ENCODE measurements at places on chromosomes 16 and 17. TPM values are rescaled to one million over a fixed set of nuclear protein-coding genes. Genes with fewer than 3 reads are reported as not detected.

The ITGB4 gene
- total RNA-seq, result under 0.01 TPM

The CBX1 gene
- total RNA-seq, result 92.6 TPM

The CCDC200 gene
- not detected for total RNA-seq

The SYNGR3 gene
- 6.1 TPM for total RNA-seq

The DOC2B gene
- not detected for total RNA-seq

The CCL4 gene
- not detected for total RNA-seq

The HCRT gene
- total RNA-seq, result not detected

The ST6GALNAC1 gene
- not detected for total RNA-seq

The UBALD2 gene
- 4.6 TPM for total RNA-seq

The C16orf87 gene
- 8.5 TPM for total RNA-seq

The MPHOSPH6 gene
- total RNA-seq, result 33.7 TPM

The EVI2B gene
- total RNA-seq, result not detected

The ADCY9 gene
- total RNA-seq, result 22.2 TPM

The TBC1D3G gene
- total RNA-seq, result not detected

The TP53TG3 gene
- not detected for total RNA-seq

The TEX19 gene
- total RNA-seq, result 0.12 TPM

The HLF gene
- 0.33 TPM for total RNA-seq

The C17orf113 gene
- total RNA-seq, result 0.22 TPM

The TAT gene
- total RNA-seq, result not detected

The HES7 gene
- not detected for total RNA-seq

The CCL16 gene
- not detected for total RNA-seq

The SLC2A4 gene
- under 0.01 TPM for total RNA-seq

The GAST gene
- total RNA-seq, result not detected

The EDC4 gene
- 46.4 TPM for total RNA-seq

The PEX12 gene
- 3.7 TPM for total RNA-seq

The FNDC8 gene
- not detected for total RNA-seq

The EPOP gene
- 0.55 TPM for total RNA-seq

The HOXB13 gene
- total RNA-seq, result not detected

The TRAPPC2L gene
- total RNA-seq, result 59.4 TPM

The CDT1 gene
- 6.1 TPM for total RNA-seq

The DLX3 gene
- not detected for total RNA-seq

The KREMEN2 gene
- total RNA-seq, result not detected

The FOXF1 gene
- 7.2 TPM for total RNA-seq

The IQCK gene
- 6.0 TPM for total RNA-seq

The SPIRE2 gene
- total RNA-seq, result 1.1 TPM

The CLEC10A gene
- total RNA-seq, result not detected

The EVPLL gene
- not detected for total RNA-seq

The XYLT1 gene
- total RNA-seq, result 17.0 TPM

The CHST6 gene
- total RNA-seq, result 0.22 TPM

The SPHK1 gene
- 79.2 TPM for total RNA-seq

The HEATR9 gene
- total RNA-seq, result not detected

The PDIA2 gene
- total RNA-seq, result 0.12 TPM

The LGALS9C gene
- total RNA-seq, result not detected

The CDH1 gene
- total RNA-seq, result not detected

The PHKG2 gene
- 31.5 TPM for total RNA-seq

The MPO gene
- not detected for total RNA-seq

The DUSP3 gene
- 55.0 TPM for total RNA-seq

The KRT12 gene
- total RNA-seq, result not detected

The CHRNE gene
- 0.62 TPM for total RNA-seq

The CIBAR2 gene
- total RNA-seq, result not detected

The SLC38A8 gene
- not detected for total RNA-seq
